Endothelial cell of coronary artery (primary cell): ENCODE measurements at places on chromosomes 5 and 9. TPM values are rescaled to one million over a fixed set of nuclear protein-coding genes. Genes with fewer than 3 reads are reported as not detected.

ADCY2 gene
- total RNA-seq = not detected in 2 replicates

PLGRKT gene
- total RNA-seq = 9.5 and 12.4 TPM in 2 replicates

PCDHB12 gene
- 0.47 and 0.54 TPM in 2 replicates for total RNA-seq

NPR2 gene
- 6.2 and 14.1 TPM in 2 replicates for total RNA-seq

PCDHB3 gene
- 0.36 and 0.38 TPM in 2 replicates for total RNA-seq
